ENCODE measurements at places on chromosomes 5 and 9.

DNA sequence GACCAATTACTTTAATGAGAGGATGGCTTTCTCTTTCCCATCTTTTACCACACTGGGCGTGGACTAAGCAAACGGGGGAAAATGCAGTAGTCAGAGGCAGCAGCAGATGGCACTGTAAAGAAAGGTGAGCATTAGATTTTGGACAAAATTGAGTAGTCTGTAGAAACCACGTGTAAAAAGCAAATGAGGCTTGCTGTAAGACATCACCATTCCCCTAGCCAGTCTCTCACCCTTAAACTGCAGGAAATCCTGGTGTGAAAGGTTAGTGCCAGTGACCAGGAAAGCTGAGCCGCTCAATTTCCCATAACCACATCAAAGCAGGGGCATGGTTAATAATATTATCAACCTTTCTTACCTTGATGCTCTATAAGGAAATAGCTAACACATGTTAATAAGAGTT is 31.8 kb downstream of the SPATA31C2 start:
- peak; percentile 77 for DNase-seq

DNA sequence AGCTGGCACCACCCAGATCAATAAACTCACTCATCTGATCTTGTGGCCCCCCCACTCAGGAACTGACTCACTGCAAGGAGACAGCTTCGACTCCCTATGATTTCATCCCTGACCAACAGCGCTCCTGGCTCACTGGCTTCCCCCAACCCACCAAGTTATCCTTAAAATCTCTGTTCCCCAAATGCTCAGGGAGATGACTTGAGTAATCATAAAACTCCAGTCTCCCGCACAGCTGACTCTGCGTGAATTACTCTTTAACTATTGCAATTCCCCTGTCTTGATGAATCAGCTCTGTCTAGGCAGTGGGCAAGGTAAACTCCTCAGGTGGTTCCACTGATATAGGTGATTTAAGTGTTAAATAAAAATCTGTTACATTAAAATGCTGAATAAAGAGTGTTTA is 1.9 kb upstream of the TRIM32 start:
- DNase-seq: no peak

GRCh38 chr5:130957151-130957550 is 207.9 kb downstream of the HINT1 start:
- no peak for DNase-seq

GRCh38 chr5:178832618-178833201 is 27.0 kb upstream of the ZNF354B start:
- DNase-seq: no peak

- DNase-seq: no peak
Observed at GRCh38 chr5:74205767-74206578, 434.6 kb downstream of the ENC1 start.

- no peak for DNase-seq
Observed at GRCh38 chr9:18520416-18521047, 46.6 kb downstream of the ADAMTSL1 start.

GRCh38 chr5:131239686-131240085 is 24.2 kb upstream of the CDC42SE2 start:
- no peak for DNase-seq

DNA sequence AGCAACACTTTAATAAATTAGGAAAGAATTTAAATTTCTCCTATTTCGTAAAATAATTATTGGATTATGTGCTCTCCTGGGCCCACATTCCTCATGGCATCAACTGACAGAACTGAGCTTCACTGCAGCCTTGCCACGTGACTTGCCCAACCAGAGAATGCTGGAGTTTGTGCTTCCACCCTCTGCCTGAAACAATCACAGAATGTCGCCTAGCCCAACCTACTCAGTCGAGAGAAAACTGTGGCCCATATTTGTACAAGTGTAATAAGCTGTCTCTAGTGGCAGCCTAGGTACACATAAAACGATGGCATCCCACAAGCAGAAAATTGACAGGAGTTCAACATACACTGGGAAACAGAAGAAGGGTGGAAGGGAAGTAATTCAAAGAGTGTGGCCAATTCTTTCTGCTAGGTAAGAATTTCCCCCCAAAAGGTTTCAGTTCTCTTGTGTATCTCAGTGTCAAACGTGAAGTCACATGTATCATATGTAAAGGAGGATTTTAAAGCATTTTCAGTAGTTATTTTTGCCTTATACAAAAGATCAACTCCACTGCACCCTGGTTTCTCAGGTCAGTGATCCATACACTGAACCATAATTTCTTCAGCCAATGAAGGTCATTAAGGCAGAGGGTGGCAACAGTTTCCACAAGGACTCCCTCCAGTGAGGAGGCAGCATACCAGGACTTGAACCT is 41.7 kb downstream of the ZNF608 start:
- DNase-seq: no peak

- DNase-seq: no peak
Observed at GRCh38 chr9:32423371-32423770, 38.9 kb downstream of the ACO1 start.

DNA sequence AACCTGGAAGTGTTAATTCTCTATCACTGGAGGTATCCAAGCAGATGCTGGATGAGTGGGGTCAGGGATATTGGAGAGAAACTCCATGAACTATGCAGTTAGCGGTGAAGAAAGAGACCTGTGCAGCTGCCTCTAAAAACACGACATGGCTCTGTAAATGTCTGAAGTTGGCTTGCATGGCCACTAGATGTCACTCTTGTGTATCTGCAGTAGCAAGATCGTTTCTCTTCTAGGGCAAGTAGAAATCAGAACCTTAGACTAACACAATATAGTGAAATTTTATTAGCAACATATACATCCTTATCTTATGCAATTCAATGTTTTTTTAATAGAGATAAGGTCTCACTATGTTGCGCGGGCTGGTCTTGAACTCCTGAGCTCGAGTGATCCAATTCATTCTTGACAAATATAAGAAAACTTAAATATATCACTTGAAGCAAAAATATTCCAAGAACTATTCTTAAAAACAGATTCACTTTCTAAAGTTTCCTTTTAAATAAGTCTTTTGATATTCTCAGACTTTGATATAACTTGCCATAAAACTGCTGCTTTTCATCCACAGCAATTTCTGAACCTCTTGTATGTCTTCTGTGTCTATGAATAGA is 2.9 kb downstream of the OR2S2 start:
- peak; percentile 81 for DNase-seq

- no peak for DNase-seq
Observed at GRCh38 chr5:63053019-63053638, 474.5 kb downstream of the LRRC70 start.

- DNase-seq: peak; percentile 63
Observed at GRCh38 chr5:157558041-157558595, 17.5 kb downstream of the ADAM19 start.

- DNase-seq: peak; percentile 78
Observed at GRCh38 chr5:74035521-74035937, 409.5 kb downstream of the ARHGEF28 start.

- peak; percentile 78 for DNase-seq
Observed at GRCh38 chr5:150523472-150524350, 15.8 kb downstream of the NDST1 start.

- no peak for DNase-seq
Observed at GRCh38 chr9:93533863-93534262, 42.5 kb upstream of the PHF2 start.

- no peak for DNase-seq
Observed at GRCh38 chr5:181168595-181169118, 21.3 kb downstream of the OR2V2 start.

- no peak for DNase-seq
Observed at GRCh38 chr9:15304632-15305031, 2.4 kb downstream of the TTC39B start.

- no peak for DNase-seq
Observed at GRCh38 chr5:147332658-147333057, 97.8 kb downstream of the STK32A start.

Data from SW480 (cell line).